Thoracic aorta (tissue), 2 donors: ENCODE measurements at places on chromosomes 3 and 15. TPM values are rescaled to one million over a fixed set of nuclear protein-coding genes. Genes with fewer than 3 reads are reported as not detected.

CHRM5 gene
- not detected for total RNA-seq

GOLGA8H gene
- total RNA-seq: 0.68 TPM

TERC gene
- total RNA-seq: 126 TPM

DNA sequence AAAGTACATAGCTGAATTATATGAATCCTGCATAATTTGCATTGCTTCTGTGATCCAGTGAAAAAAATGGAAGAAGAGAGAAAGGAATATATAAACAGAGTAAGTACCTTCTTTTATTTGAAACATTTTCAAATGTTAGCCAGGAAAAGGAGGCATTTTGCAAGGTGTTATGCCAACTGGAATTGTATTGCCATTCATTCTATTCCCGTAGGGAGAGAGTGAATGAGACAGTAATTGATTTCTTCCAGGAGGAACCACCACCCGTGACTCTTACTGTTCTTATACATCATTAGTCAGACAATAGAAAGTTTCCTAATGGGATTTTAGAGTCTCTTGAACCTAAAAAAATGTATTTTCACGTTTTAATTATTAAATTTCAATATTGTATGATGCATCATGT is 324.1 kb upstream of the ALCAM start:
- H3K4me3 ChIP-seq: no peak overlapping the region
- H3K4me1 ChIP-seq: no peaks in the 10 kb centered on the region
- no peaks in the 10 kb centered on the region for H3K27me3 ChIP-seq
- H3K36me3 ChIP-seq: no peaks in the 10 kb centered on the region

GRCh38 chr3:188279502-188280335 is 125.8 kb downstream of the LPP start:
- H3K4me1 ChIP-seq: peaks cover 98% of the 10 kb centered on the region
- no peak for DNase-seq
- H3K36me3 ChIP-seq: no peaks in the 10 kb centered on the region
- H3K27ac ChIP-seq: peak overlapping the region; percentile 60
- H3K27me3 ChIP-seq: no peaks in the 10 kb centered on the region
- no peak overlapping the region for H3K4me3 ChIP-seq

DNAJB11 gene
- total RNA-seq: 41.3 TPM

ROPN1B gene
- total RNA-seq: not detected

DNA sequence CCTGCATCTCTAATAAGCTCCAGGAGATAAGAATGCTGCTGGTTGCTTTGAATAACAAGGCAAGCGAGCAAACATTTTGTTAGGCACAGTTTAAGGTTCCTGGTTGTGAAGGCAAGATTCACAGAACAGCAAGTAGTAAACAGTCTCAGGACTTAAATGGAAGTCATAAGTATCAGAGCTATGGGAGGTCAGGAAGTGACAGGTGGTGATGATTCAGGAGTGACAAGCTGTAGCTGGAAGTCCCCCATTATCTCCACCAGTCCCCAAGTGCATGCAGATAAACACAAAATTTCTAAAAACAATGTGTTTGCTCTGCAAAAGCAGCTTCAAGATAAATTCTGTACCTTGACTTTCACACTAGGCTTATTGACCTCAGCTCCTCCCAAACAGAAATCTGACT is 3.3 kb downstream of the FETUB start:
- no peaks in the 10 kb centered on the region for H3K36me3 ChIP-seq
- peaks cover 4% of the 10 kb centered on the region for H3K4me1 ChIP-seq
- no peak overlapping the region for H3K27ac ChIP-seq
- no peak overlapping the region for H3K4me3 ChIP-seq
- H3K27me3 ChIP-seq: no peaks in the 10 kb centered on the region
- DNase-seq: no peak

- no peak overlapping the region for H3K27ac ChIP-seq
- H3K4me3 ChIP-seq: no peak overlapping the region
- no peaks in the 10 kb centered on the region for H3K36me3 ChIP-seq
- no peak for DNase-seq
Observed at GRCh38 chr15:62357431-62357830, 192.3 kb upstream of the C2CD4B start.

LTK gene
- 0.35 TPM for total RNA-seq
